ENCODE measurements at places on chromosomes 1 and 21. TPM values are rescaled to one million over a fixed set of nuclear protein-coding genes. Genes with fewer than 3 reads are reported as not detected.

Gene ADORA3
- 2.2 TPM for total RNA-seq

Gene OR6Y1
- total RNA-seq = not detected

Gene SPRR5
- not detected for total RNA-seq

Gene SPRR1B
- total RNA-seq = not detected

Gene SPATA46
- total RNA-seq = not detected

Gene EXTL1
- 2.2 TPM for total RNA-seq

Gene DHDDS
- total RNA-seq = 47.6 TPM
